ENCODE measurements at places on chromosomes 2 and 18.

DNA sequence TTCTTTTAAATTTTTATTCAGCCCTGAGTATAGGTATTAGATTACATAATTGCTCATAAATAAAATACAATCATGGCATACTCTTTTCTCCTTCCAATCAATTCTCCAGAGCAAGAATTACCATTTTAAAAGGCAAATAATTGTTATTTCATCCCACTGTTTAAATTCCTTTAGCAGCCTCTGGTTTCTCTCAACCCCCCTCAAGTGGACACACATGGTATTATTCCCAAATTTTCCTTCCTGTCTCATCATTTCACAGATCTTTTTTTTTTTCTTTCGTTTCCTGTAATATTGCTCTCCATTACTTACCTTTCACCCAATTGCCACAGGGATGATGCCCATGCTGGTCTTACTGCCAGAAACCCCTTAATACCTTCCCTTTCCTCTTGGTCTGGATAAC is 385.2 kb downstream of the RIT2 start:
- no peak for DNase-seq

- DNase-seq, result no peak
Measured at GRCh38 chr18:361941-362310, 94.1 kb upstream of the THOC1 start.

DNA sequence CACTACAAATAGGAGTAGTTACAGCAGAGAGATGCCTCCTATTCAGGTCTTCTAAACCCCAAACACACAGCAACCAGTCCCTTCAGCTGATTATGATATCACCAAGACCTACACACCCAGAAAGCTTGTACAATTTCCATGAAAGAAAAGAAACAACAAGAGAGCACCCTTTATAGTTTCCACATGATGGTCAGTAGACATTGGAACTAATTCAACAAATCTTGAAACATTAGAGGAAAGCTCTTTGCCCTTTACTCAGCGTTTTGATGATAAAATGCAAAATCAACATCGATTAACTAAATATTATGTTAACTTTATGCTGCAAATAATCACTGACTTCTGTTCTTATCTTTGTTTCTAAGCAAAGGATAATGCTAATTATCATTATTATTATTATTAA is 393.6 kb upstream of the ID2 start:
- no peak for DNase-seq

DNA sequence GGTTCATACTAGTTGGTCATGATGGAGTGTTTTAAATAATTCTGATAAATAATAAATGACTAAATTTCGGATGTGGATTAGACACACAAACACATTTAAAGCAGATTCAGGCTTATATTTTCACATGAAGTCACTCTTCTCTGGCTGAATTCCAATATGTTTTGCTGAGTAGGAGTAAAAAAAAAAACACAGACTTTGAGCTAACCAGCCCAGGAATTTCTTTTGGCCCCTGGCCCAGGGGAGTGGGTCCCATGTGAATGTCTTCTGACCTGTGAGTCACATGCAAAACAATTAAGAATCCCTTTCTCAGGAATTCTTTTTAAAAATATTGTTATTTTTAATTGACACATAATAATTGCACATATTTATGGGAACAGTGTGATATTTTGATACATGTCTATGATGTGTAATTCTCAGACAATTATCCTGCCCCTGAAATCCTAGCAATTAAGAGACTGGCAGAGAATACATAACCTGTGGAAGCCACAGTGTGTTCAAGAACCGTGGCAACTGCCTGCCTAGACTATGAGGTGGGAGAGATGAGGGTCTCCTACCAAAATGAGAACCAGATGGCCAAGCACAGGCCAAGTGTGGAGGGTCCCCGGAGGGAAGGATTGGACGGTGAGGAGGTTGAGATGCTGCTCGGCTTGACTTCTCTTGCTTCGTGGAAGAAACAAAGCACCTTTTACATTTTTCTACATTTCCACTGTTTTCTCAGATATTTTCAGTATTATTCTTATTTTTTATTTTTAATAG is 236.4 kb downstream of the PIEZO2 start:
- DNase-seq, result no peak

GRCh38 chr2:150783015-150783414 is 295.5 kb upstream of the RND3 start:
- DNase-seq, result no peak

GRCh38 chr2:189876271-189876670 is 92.0 kb downstream of the PMS1 start:
- no peak for DNase-seq

DNA sequence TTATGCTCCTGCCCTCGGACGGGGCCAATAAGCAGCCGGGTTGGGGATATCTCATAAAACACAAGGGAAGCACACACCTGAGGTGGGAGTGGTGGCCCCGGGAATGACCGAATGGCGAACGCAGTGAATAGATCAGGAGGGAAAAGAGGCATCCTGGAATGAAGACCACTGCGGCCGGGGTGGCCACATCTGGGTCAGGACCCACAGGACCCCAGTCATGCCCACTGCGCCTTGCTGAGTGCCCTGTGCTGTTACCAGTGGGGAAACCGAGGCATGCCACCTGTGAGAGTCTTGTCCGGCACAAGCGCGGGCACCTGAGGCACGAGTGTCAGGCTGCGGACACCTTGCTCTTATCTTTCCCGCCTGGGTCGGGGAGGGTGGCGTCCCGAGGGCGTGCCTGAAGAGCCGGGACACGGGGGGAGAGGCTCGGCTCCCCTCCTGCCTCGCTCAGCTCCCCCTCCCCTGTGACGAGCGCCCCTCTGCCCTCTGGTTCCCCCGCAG is 1.6 kb downstream of the PDCD1 start:
- no peak for DNase-seq

- DNase-seq, result no peak
Measured at GRCh38 chr2:82023710-82024109, 1719.2 kb upstream of the LRRTM1 start.

- DNase-seq, result no peak
Measured at GRCh38 chr2:180507028-180507427, 473.4 kb upstream of the UBE2E3 start.

- no peak for DNase-seq
Measured at GRCh38 chr2:186065491-186065890, 326.9 kb downstream of the FSIP2 start.

- DNase-seq, result no peak
Measured at GRCh38 chr2:7933672-7934071, 748.2 kb upstream of the ID2 start.

GRCh38 chr18:39025531-39025930 is 1459.9 kb upstream of the CELF4 start:
- DNase-seq, result no peak

GRCh38 chr2:49801898-49802450 is 647.7 kb upstream of the FSHR start:
- no peak for DNase-seq

- no peak for DNase-seq
Measured at GRCh38 chr2:11827547-11827946, 81.1 kb downstream of the LPIN1 start.

- DNase-seq, result no peak
Measured at GRCh38 chr2:204081487-204082425, 145.2 kb downstream of the ICOS start.

GRCh38 chr2:79125721-79125985 is 5.4 kb downstream of the REG1A start:
- DNase-seq, result no peak

GRCh38 chr2:127479866-127480743 is 46.2 kb downstream of the IWS1 start:
- DNase-seq, result no peak

- no peak for DNase-seq
Measured at GRCh38 chr2:208179028-208179609, 10.7 kb downstream of the C2orf80 start.

- DNase-seq, result no peak
Measured at GRCh38 chr2:169285531-169286235, 76.7 kb downstream of the LRP2 start.

DNA sequence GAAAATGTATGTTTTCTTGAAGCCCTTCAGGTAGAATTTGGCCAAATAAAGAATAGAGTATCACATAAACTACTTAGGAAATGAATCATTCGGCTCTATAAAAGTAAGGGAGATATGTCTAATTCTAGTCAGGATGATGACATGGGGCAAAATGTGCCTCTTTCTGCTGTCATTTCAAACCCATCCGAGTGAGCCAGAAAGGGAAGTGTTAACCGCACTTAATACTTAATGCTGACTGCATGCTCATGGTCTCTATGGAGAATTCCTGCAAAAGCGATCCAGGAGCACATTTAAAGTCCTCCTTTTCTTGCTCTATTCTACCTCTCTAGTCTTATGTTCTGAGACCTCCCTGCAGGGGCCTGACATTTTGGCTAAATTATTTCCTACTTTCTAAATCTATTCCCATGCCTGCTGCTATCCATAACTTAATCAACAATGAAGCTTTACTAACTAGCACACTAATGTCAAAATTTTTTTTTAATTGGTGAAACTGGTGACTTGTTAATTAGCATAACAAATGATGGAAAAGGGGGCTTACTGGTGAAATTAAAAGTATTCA is 127.4 kb downstream of the CDC42EP3 start:
- DNase-seq, result no peak

DNA sequence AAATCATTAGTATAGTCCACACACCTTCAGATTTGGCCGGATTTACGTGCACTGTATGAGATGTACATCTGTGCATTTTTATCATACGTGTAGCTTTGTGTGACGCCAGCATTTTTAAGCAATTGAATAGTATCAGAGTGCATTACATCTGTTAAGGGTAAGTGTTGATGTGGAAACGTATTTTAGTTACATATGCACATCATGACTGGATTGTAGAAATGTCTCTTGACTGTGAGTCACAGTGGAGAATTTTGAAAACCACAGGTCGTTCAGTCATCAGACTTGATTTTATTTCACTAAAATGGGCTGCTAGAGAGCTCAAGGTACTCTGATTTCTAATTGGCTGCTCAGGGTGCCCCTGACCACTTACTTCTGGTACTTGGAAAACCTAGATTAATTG is 5.4 kb upstream of the GPBAR1 start:
- DNase-seq, result no peak

DNA sequence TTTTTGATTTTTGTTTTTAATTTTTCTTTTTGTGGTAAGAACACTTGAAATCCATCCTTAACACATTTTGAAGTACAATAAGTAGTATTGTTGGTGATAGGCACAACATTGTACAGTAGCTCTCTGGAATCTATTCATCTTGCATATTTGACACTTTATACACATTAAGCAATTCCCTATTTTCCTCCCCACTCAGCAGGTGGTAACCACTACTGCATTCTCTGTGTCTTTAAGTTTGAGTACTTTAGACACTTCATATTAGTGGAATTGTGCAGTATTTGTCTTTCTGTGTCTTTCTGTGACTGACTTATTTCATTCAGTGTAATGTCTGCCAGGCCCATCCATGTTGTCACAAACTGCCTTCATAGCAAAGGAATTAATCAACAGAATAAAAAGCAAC is 471.7 kb upstream of the CDH20 start:
- no peak for DNase-seq

- no peak for DNase-seq
Measured at GRCh38 chr2:98895221-98895620, 40.8 kb downstream of the CRACDL start.

- DNase-seq, result peak; percentile 33
Measured at GRCh38 chr18:45621061-45621511, 5.8 kb downstream of the SLC14A2 start.

GRCh38 chr2:157415591-157416101 is 28.2 kb downstream of the CYTIP start:
- DNase-seq, result no peak

GRCh38 chr2:120134263-120134662 is 88.9 kb downstream of the TMEM185B start:
- no peak for DNase-seq

GRCh38 chr2:68831686-68832232 is 39.4 kb downstream of the BMP10 start:
- no peak for DNase-seq

DNA sequence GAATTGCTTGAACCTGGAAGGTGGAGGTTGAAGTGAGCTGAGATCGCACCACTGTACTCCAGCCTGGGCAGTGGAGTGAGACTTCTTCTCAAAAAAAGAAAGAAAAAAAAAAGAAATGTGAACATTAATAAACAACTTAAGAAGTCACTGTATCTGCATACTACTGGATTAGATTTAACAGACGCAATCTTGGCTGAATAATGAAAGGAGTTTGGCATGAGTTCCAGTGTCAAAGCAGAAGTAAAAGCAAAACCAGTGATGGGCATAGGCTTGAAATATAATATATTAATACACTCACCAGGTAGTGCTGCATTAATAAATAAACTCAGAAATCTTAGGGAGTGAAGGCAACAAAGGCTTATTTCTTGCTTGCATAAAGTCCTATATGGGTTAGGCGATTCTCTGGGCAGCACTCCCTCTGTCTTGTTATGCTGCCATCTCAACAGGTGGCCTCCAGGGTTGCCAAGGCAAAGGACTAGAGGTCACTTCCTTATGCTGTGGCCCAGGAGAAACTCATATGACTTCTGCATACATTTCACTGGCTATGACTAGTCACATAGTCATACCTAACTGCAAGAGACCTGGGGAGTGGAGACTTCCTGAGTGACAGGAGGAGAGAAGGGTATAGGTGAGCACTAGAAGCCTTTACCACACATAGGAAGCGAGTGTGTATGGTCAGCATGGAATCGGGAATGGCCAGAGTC is 296.2 kb upstream of the SPRED2 start:
- no peak for DNase-seq

DNA sequence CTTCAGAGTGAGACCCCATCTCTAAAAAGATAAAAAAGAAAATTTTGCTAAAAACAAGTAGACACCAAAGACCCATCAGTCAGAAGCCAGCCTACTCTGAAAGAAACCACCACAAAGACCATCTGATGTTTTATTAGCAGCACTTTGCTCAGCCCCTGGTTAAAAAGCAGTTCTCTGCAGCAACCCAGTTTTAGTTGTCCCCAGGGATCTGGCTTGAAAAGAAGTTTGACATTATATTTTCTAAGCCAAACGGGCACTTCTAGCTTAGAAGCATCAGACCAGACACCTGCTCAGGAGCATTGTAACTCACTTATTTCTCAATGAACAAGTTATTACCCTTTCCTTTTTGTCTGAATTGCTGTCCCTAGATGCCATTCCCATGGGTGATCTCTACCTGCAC is 164.2 kb upstream of the ETAA1 start:
- DNase-seq, result no peak

GRCh38 chr2:187468262-187468661 is 20.2 kb upstream of the CALCRL start:
- DNase-seq, result no peak

GRCh38 chr2:121999264-121999663 is 243.8 kb downstream of the TSN start:
- DNase-seq, result no peak

DNA sequence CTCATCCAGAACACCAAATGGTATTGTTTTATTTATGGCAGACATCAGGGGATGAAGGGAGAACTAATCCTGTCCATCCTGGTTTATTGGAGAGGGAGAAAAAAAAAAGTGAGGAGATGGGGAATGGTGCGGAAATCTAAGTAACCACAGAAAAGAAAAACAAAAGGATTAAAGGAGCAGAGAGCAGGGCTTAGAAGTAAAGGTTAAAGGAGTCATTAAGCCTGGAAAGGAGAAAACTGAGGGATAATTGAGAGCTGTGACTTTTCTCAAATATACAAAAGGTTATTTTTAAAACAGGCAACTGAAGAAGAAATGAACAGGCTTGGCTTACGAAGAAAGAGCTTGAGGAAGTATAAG is 127.2 kb upstream of the PPP1CB start:
- no peak for DNase-seq
